Type B pancreatic cell (in vitro differentiated cells): ENCODE measurements at places on chromosomes 2 and 18. TPM values are rescaled to one million over a fixed set of nuclear protein-coding genes. Genes with fewer than 3 reads are reported as not detected.
A peak's percentile ranks its signal among the peaks of the same experiment; 100 is the strongest.

GRCh38 chr18:74518456-74519295 lies 15.6 kb upstream of the CNDP1 start:
- H3K27me3 ChIP-seq = no peaks in the 10 kb centered on the region
- DNase-seq = peak; percentile 55
- no peak overlapping the region for H3K27ac ChIP-seq
- no peak overlapping the region for H3K4me3 ChIP-seq
- peaks cover 7% of the 10 kb centered on the region for H3K4me1 ChIP-seq

- no peaks in the 10 kb centered on the region for H3K27me3 ChIP-seq
- H3K4me1 ChIP-seq = peaks cover 17% of the 10 kb centered on the region
- no peak overlapping the region for H3K27ac ChIP-seq
- no peak for DNase-seq
These were observed 132.6 kb upstream of the CDCA7 start for GRCh38 chr2:173221937-173222594.

DNA sequence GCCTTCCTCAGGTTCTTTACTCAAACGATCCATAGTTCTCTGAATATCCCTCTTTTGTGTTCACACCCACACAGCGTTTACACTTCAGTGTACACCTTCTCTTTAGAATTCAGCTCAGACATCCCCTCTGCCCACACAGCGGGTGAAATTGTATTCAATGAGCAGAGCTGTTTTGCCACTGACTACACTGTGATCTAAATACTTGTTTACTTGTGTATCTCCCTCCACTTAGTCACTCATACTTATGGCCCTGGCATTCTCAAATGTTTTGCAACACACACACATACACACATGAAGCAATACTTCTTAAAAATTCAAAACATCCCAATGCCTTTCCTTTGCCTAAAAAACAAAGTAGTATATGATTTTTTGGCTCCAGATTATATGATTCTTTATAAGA lies 297.1 kb downstream of the TMX3 start:
- H3K27me3 ChIP-seq = no peaks in the 10 kb centered on the region
- H3K36me3 ChIP-seq = no peaks in the 10 kb centered on the region
- H3K4me1 ChIP-seq = no peaks in the 10 kb centered on the region

- no peak overlapping the region for H3K4me3 ChIP-seq
- H3K36me3 ChIP-seq = peaks cover 29% of the 10 kb centered on the region
- H3K4me1 ChIP-seq = peaks cover 40% of the 10 kb centered on the region
- H3K27me3 ChIP-seq = no peaks in the 10 kb centered on the region
- DNase-seq = no peak
- H3K27ac ChIP-seq = peak overlapping the region; percentile 25
These were observed 79.4 kb downstream of the XRCC5 start for GRCh38 chr2:216188559-216188850.

GRCh38 chr2:127508023-127508630 lies 18.2 kb downstream of the IWS1 start:
- peaks cover 21% of the 10 kb centered on the region for H3K4me1 ChIP-seq
- no peak overlapping the region for H3K4me3 ChIP-seq
- DNase-seq = no peak
- no peaks in the 10 kb centered on the region for H3K27me3 ChIP-seq
- H3K36me3 ChIP-seq = peaks cover 16% of the 10 kb centered on the region

The IL36RN gene
- total RNA-seq = 12.0 and 17.7 TPM in 2 replicates

- H3K36me3 ChIP-seq = no peaks in the 10 kb centered on the region
- H3K27ac ChIP-seq = no peak overlapping the region
- H3K27me3 ChIP-seq = no peaks in the 10 kb centered on the region
- DNase-seq = no peak
These were observed 393.9 kb downstream of the BCL11A start for GRCh38 chr2:60159519-60159918.

GRCh38 chr2:141967503-141967902 lies 163.3 kb downstream of the LRP1B start:
- DNase-seq = no peak
- H3K4me1 ChIP-seq = no peaks in the 10 kb centered on the region
- H3K4me3 ChIP-seq = no peak overlapping the region
- H3K36me3 ChIP-seq = no peaks in the 10 kb centered on the region

GRCh38 chr2:6819668-6820067 lies 46.0 kb downstream of the CMPK2 start:
- peaks cover 2% of the 10 kb centered on the region for H3K27me3 ChIP-seq
- no peak for DNase-seq
- peaks cover 12% of the 10 kb centered on the region for H3K4me1 ChIP-seq
- H3K36me3 ChIP-seq = no peaks in the 10 kb centered on the region
- no peak overlapping the region for H3K4me3 ChIP-seq
